ENCODE measurements at places on chromosomes 12 and 14.

DNA sequence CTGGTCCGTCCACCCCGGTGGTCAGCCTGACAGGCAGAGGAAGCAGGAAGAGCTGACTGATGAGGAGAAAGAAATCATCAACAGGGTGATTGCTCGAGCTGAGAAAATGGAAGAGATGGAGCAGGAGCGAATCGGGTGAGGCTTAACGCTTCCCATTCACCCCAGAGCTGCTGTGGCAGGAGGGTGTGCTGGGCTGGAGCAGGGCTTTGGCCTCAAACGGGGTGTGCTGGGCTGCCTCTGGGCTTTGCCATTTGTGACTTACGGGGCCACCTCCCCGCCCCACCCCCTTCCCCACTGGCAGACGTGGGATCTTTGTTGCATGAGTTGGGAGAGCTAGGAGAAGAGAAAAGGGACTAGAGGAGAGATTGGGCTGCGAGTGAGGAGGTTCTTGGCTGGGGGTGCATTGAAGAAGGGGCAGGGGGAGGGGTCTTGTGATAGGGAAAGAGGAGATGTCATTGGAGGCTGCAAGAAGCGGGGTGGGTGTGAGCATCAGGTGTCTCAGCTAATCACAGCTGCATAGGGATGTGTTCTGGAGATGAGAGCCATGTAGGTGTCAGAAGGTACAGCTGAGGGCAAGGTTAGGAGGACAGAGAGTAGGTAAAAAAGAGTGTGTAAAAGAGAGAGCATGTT is 56.3 kb downstream of the RPH3A start:
- DNase-seq: no peak

GRCh38 chr12:84813780-84814663 is 98.6 kb downstream of the SLC6A15 start:
- DNase-seq: no peak

DNA sequence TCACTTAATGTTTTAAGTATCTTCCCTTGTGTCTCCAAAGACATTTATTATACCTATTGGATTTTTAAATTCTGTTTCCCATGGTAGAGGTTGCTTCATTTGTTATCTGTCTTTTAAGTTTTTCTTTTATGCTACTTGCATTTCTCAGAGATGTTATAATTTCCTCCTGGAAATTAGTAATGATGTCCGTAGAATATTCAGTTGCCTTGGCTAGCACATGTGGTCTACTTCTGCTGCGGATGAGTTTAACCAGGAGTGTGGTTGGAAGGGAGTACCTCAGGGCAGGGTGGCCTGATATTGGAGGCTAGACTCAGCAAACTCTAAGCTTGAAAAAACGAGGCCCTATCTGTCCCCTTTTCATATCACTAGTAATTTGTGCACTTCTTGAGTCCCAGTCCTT is 8.8 kb upstream of the EVL start:
- DNase-seq: no peak

DNA sequence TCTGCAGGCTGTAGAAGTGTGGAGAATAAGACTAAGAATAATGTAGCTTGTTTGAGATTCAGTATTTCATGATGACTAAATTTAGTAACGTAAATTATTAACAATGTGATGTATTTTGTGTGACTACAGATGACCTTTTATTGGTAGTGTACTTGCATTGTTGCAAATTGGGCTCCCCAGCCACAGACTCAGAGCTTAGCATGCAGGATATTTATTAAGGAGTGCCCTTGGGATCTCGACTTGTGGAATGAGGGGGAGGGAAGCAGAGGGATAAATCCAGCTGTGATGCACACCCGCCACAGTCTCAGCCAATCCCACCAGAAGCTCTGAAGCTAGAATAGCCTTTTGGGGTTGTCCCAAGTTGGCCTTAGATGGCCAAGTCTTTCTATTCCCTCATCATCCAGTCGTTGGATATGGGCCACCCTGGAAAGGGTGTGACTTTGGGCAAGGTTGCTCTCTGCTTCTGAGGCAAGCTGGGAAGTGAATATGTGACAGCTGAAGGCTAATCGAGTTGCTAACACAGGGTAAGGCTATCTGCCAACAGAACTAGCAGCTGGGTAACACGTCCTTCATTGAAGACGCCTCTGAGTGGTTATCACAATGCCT is 42.1 kb upstream of the USP44 start:
- no peak for DNase-seq
